ENCODE measurements at places on chromosomes 3 and 15.

- no peak for DNase-seq
These were observed 15.2 kb downstream of the LDHAL6B start for GRCh38 chr15:59221511-59222505.

GRCh38 chr15:74788042-74788682 lies 6.3 kb downstream of the CSK start:
- no peak for DNase-seq

DNA sequence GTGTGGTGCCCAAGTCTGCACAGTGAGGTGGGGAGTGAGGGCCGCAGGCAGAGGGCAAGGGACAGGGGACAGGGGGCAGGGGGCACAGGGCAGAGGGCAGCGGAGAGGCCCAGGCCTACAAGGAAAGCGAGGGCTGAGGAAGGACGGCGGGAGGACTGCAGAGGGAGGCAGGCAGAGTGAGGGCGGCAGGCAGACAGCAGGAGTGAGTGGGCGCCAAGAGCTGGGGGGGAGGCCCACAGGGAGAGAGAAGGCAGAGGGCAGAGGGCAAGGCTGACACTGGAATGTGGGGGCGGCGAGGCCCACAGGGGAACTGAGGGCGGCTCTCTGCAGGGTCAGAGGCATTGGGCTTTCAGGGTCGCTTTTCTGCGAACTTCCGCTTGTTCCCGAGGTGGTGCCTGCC lies 267.8 kb upstream of the NDN start:
- DNase-seq: no peak

DNA sequence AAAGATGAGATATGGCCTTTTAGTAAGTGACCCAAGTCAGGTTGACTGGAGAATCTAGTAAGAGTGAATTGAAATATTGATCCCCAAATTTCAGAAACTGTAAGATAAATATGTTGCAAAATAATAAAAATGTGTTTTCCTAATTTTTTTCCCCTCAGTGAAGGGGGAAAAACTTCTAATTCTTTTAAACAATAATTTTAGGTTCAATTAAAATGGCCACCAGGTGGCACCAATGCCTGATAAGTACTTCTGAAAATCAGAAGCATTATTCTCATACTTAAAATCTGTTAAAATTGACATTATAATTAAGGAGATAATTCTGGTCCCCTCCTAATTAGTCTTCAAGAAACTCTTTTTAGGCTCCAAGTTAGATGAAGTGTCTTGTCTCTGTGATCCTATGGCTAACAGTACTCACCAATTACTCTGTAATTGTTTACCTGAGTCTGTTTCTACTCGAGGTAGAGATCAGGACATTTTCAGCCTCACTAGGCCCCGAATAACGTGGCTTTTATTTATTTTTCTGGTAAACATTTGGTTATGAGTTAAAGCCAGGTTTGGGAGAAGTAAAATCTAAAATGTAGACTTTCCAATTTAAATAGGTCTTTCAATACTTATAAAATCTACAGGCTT lies 52.6 kb downstream of the NMD3 start:
- peak; percentile 31 for DNase-seq

- DNase-seq: no peak
These were observed 5.7 kb downstream of the VGLL4 start for GRCh38 chr3:11637901-11638458.

DNA sequence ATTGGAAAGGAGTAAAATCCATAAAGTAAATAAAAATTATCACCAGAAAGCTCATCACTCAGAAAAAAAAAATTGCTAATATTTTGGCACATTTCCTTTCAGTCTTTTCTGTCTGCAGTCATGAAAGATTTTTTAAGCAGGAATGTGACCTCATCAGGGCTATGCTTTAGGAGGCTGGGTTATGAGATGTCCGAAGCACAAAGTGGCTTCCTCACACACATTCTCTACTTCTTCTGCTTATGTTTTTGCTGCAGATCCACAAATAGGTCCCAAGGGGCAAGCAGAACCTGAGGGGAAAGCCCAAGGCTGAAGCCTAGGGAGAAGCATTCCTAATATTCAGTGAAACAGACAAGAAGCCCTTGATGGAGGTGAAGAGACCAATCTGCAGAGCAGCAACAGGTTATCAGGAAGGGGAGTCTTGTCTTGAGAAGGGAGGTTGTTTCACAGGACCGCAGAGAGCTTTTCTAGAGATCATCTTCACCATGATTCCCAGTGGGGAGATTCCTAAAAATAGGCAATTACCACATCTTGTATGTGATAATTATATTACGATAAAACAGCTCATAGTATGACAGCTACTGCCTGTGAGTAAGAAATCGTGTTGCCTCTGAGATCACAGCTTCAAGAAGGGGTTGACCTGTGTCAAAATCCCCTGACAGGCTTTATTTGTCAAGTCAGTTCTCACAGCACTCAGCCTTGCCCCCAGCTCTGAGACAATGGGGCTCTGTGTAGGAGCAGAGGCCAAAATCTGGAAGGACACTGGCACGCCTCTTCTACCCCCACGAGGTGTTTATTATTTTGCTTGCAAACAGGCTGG lies 60.5 kb downstream of the IGF2BP2 start:
- DNase-seq: no peak
